Fibroblast of the conjunctiva (primary cell): ENCODE measurements at places on chromosomes 6 and 20.
A peak's percentile ranks its signal among the peaks of the same experiment; 100 is the strongest.

DNA sequence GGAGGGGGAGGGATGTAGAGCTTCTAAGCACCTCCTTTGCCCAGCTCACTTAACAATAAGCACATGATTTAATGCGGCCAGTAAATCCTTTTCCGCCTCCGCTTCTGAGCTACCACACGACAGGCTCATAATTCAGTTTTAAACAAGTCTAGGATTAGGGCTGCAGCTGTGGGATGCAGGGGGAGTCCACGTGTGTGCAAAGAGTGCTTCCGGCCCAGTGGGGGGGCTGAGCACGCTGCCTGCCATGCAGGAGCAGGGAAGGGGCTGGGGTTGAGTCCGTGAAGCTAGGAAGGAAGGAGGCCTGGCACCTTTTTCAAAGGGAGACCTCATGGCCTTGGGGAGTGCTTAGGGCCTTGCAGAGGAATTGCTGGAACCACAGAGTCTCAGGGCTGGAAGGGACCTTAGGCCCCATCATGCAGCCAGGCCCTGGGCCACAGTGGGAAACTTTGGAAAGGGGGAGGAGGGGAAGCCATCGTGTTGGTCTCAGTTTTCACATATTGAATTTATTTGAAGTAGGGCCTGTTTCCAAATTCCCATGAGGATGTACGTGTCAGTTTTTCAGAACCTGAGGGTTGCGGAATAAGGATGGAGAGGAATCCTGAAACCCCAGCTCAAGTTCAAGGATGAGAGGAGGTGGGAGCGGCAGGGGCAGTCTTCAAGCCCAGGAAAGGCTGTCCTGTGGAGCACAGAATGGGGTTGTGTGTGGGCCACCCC, 96.1 kb downstream of the VEGFA start:
- DNase-seq: no peak

GRCh38 chr6:139996253-139996834, 621.9 kb upstream of the CITED2 start:
- no peak for DNase-seq

DNA sequence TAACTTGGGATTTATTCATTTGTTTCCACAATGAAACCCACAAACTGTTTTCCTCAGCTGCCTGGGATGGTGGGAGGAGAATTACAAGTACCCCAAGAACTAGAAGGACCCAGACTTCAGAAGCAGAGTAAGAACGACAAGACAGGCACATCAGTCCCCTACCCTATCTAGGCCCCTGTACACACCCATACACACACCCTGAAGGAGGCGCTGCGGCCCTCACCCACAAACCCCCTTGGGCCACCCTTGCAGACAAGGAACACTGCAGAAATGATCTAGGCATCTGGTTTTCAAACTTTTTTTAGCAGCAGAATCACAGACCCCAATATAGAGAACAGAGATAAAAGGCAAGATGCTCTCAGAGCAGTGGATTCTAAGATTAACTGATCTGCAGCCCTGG, 55.0 kb downstream of the TRERF1 start:
- DNase-seq: no peak

GRCh38 chr20:62461834-62462233, 14.0 kb downstream of the GATA5 start:
- DNase-seq: no peak

DNA sequence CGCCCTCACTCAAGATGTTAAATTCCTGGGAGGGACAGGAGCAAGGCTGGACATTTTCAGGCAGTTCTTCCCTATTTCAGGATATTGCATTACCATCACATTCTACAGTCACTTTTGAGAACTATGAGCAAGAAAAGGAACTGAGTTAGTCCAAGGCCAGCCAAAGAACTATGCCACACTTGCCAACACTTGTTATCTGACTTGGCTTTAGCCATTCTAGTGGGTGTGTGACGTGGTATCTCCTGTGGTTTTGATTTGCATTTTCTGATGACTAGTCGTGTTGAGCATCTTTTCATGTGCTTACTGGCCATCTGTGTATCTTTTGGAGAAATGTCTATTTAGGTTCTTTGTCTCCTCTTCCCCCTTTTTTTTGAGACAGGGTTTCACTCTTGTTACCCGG, 12.0 kb downstream of the XRN2 start:
- no peak for DNase-seq

DNA sequence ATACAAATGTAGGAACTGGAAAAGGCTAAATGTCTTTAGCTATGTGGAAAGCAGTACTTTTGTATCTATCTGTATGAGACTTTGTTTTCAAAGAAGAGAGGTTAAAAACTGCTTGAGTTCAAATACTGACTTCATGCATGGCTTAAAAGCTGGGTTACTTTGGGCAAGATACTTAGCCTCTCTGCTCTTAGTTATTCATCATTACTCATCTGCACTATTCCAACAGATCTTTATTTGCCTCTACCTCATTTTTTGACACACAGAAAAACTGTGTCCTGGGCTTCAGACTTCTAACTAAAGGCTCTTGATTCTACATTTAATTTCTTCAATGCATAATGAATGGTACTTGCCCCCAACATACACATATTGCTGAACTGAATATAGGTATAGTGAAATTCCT, 114.8 kb downstream of the DST start:
- no peak for DNase-seq

- DNase-seq: no peak
These were observed 17.1 kb upstream of the TINAG start for GRCh38 chr6:54291146-54291545.

DNA sequence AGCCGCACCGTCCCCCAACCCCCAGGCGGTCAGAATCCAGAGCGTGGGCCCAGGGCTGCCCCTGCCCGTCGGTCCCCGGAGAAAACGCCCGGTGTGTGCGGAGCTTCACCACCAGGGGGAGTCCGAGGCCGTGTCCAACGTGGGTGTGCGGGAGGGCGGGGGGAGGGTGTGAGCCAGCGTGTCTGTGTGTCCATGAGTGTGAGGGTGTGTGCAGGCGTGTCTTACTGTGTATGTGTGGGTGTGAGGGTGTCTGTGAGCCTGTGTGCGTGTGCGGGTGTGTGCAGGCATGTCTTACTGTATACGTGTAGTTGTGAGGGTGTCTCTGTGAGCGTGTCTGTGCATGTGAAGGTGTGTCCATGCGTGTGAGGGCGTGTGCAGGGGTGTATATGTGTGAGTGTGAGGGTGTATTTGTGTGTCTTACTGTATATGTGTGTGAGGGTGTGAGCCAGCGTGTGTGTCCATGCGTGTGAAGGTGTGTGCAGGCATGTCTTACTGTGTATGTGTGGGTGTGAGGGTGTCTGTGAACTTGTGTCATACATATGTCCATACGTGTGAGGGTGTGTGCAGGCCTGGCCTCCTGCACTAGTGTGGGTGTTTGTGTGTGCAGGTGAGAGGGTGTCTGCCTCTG, 24.6 kb upstream of the GATA5 start:
- peak; percentile 5 for DNase-seq

DNA sequence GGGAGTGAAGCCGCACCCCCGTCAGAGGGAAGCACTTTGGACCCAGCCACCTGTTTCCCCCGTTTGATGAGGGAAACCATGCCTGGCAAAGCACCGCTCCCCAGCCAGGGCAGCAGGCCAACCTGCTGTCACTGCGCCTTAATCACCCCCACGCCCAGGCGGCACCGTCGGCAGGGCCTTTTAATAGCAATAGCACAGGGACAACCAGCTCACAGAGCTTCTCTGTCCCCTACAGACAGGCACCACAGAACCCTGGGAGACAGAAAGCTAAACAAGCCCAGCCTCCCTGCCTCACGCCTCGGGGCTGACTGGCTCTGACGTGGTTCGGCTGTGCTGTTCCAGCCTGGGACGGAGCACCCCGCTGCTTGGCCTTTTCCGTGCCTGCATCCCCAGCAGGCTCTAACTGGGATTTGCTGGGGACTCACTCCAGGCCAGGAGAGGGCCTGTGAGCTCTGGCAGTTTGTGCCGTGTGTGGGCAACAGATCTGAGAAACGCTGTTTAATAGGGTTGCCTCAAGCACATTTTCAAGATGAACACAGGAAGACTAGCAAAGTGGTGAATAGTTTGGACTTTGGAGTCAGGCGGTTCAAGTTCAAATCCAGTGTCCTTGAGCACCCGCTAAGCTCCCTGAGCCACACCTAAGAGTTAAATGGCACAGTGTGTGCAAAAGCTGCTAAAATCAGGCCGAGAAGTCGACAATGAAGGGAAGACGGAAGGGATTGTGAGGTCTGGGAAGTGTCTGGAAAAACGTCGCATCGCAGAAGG, 223.8 kb downstream of the NRN1 start:
- no peak for DNase-seq

DNA sequence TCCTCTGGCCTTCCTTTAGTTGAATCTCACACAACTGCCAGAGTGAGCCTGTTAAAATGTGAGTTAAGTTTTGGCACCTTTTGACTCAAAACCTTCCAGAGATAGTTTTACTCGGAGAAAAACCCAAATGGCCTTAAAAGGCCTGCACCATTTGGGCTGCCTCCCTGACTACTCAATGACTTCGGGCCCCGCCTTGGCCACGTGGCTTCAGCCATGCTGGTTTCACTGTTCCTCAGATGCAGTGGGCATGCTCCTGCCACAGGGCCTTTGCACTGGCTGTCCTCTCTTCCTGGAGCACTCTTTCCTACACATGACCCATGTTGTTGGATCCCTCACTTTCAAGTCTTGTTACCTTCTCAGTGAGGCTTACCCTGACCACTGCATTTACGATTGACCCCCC, 18.3 kb downstream of the VEGFA start:
- no peak for DNase-seq

DNA sequence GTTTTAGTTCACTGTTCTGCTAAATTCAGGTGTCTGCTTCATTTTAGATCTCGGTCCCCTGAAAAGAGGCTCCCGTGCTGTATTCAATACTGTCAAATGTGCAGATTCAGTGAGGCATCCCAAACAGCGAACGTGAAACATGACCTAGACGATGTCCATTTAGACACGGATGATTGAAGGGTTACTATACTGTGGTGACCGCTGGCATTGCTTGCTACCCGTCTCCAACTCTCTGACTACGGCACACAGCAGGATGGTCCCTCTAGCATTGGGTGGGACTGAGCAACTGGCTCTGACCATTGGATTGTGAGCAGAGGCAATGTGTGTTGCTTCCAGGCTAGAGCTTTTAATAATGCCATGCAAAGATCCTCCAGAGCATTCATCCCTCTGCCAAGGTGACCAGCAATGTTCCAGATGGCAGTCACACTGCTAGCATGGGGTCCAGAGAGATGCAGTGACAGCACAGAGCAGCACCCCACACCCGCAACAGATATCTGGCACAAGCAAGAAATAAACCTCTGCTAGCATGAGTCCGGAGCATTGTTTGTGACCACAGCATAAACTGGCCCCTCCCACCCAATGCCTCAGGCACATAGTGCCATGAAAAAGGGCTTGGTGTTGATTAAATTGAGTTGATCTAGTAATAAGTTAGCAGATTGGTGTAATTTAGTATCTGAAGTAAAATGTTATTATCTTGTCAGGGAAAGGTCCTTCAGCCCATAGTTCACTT, 9.0 kb downstream of the METTL24 start:
- no peak for DNase-seq

DNA sequence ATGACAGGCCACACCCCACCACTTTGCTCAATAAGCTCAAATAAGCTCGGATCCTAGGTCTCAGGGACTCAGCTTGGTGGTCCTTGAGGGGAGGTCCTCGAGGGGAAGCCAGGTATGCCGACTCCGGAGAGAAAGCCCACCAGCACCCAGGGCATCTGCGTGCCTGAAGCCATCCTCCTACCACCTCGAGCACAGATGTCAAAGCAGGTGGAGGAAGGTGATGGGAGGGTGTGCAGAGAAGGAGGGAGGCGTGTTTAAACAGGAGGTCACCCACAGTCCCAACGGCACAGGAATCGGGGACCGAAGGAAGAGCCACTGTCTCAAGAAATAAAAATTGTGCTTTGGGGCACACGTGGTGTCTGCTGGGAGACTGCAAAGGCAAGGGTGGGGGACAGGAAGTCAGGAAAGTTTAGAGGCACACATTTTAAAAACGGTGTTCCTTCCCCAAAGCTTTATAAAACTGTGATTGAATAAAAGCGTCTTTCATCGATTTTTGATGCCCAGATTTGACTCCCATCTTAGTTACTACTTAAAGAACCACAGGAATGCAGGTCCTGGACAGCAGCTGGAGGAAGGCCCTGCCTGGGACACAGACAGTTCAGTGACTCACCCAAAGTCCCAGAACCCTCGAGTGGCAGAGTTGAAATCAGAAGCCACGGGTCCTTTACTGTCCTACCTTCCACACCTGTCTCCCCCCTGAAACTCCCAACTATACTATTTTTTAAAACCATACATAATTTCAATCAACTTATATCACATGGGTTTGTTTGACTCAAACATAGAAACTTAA, 221.0 kb upstream of the PDE10A start:
- no peak for DNase-seq

DNA sequence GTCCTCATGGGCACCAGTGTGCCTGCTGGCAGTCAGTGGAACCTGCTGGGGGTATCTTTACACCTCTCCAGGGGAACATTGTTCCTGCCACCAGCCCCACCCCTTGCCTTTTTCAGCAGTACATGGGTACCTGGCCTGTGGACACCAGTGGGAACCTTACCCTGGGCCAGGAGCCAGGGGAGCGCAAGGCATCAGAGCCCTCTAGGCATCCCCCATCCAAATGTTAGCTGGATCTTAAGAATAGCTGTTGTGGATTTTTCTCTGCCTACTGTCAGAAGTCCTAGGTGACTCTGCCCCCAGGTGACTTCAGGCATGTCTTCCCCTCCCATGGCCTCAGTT, 38.8 kb upstream of the ID1 start:
- DNase-seq: no peak

DNA sequence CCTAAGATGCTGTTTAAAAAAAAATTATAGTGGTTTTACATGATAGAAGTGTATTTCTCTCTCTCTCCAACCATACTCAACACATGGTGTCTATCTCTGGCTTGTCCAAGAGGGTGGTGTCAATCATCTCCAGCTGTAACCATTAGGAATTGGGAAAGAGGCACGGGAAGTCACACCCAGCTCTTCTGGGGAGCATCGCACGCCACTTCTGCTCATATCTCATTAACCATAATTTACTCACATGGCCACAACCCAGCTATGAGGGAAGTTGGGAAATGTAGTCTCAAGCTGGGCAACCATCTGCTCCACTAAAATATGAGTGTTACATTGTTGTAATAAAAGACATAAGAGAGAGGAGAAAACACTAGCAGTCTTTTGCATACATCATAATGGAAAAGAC, 30.4 kb upstream of the TSHZ2 start:
- DNase-seq: no peak

GRCh38 chr6:118589186-118589585, 41.1 kb downstream of the PLN start:
- no peak for DNase-seq

DNA sequence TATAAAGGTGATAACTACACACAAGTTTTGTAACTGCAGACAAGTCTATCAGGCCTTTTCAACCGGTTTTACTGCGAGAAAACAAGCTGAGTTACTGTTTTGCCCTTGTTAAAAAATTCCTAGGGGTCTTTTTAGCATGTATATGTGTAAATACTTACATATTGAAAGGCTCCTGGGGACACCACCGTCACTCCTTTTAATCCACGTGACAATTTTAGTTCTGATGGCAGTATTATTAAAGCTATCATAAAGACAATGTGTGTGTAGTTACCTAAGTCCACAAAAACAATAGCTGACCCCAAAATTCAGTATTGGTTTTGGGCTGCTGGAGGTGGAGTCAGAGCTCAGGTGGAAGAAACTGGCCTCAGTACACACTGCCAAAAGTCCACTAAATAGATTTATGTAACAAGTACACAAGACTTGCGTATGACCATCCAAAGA, 41.3 kb upstream of the HFE start:
- no peak for DNase-seq
